ENCODE measurements at places on chromosomes 11 and 22. TPM values are rescaled to one million over a fixed set of nuclear protein-coding genes. Genes with fewer than 3 reads are reported as not detected.

The ELF5 gene
- not detected for polyA plus RNA-seq

The HNRNPUL2 gene
- 11.6 TPM for polyA plus RNA-seq

The CDC42EP2 gene
- polyA plus RNA-seq = 4.2 TPM

The CHRM4 gene
- polyA plus RNA-seq = not detected

The SIK2 gene
- polyA plus RNA-seq = 2.9 TPM

The OR10D3 gene
- not detected for polyA plus RNA-seq

The HBD gene
- not detected for polyA plus RNA-seq

The IRAG1 gene
- 1.3 TPM for polyA plus RNA-seq

The GAL3ST3 gene
- polyA plus RNA-seq = 8.7 TPM

The MMP8 gene
- not detected for polyA plus RNA-seq

The PATE4 gene
- polyA plus RNA-seq = not detected

The RNH1 gene
- polyA plus RNA-seq = 13.2 TPM

The UBQLNL gene
- not detected for polyA plus RNA-seq

The ARFGAP3 gene
- polyA plus RNA-seq = 48.8 TPM

The OR2D2 gene
- not detected for polyA plus RNA-seq

The OR8G5 gene
- not detected for polyA plus RNA-seq

The PHOX2A gene
- polyA plus RNA-seq = not detected

The OR8D1 gene
- not detected for polyA plus RNA-seq

The MYOD1 gene
- not detected for polyA plus RNA-seq

The SLC22A8 gene
- polyA plus RNA-seq = not detected

The MS4A12 gene
- polyA plus RNA-seq = not detected

The ANO9 gene
- polyA plus RNA-seq = not detected

The CAPN5 gene
- polyA plus RNA-seq = 0.85 TPM

The POTEH gene
- polyA plus RNA-seq = not detected

The ZNF280B gene
- polyA plus RNA-seq = 8.9 TPM

The MRGPRF gene
- not detected for polyA plus RNA-seq

The ART1 gene
- not detected for polyA plus RNA-seq

The SLC17A6 gene
- polyA plus RNA-seq = not detected
